ENCODE measurements at places on chromosomes 3 and 15.

- no peak for DNase-seq
Measured at GRCh38 chr15:32766101-32766500, 48.3 kb downstream of the GREM1 start.

DNA sequence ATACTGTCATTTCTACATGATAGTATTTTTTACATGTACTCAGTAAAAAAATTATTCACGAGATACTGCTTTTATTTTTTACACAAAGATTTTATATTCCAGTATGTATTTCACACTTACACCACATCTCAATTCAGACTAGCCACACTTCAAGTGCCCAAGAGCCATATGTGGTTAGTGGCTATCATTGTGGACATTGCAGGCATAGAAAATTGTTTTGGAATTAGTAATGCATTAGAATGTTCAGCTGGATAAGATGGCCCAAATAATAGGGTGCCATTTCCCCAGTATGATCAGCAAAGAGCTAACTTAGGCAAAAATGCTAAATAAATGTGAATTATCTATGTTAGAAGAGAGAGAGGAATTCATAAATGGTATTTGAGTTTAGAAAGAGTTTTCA lies 203.8 kb upstream of the MCTP2 start:
- no peak for DNase-seq

GRCh38 chr15:90809536-90809935 lies 58.9 kb upstream of the FURIN start:
- DNase-seq, result no peak

DNA sequence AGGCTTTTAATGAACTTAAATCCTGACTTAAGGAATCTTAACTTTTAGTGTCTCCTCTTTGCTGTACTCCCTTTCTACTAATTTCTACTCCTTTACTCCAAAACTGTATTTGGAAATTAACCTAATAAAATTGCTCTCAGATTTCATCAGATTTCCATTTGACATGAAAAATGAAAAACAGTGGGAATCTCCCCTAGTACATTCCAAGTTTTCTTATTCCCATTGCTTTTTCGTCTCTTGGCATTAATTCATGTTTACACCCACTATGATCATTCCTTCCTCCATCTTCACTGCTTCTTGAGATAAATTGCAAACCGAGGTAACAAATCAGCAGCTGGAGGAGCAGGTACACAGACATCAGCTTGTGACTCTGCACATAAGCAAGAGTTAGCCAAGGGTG lies 208.7 kb downstream of the VGLL3 start:
- DNase-seq, result no peak

GRCh38 chr15:34239151-34239808 lies 14.5 kb downstream of the EMC4 start:
- DNase-seq, result peak; percentile 10

- DNase-seq, result no peak
Measured at GRCh38 chr3:112405845-112406244, 72.9 kb downstream of the CD200 start.

GRCh38 chr3:76065964-76066363 lies 280.6 kb upstream of the ZNF717 start:
- no peak for DNase-seq

DNA sequence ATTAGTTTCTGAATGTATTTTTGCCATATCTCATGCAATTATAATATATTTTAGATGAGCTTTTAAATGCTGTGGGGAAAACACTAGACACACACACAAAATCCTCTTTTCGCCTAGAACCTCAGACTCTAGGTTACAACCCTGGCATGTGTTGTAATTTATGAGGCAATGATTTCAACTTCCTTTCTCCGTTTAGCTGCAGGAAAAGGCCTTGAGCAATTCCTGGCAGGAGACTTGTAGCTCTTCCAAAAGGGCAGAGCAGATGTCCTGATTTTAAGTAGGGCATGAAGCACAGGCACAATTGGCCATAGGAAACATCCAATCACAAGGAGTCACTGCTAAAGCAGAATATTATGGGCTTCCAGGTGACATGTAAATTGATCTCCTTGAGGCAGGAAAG lies 82.0 kb downstream of the GPR156 start:
- DNase-seq, result no peak

DNA sequence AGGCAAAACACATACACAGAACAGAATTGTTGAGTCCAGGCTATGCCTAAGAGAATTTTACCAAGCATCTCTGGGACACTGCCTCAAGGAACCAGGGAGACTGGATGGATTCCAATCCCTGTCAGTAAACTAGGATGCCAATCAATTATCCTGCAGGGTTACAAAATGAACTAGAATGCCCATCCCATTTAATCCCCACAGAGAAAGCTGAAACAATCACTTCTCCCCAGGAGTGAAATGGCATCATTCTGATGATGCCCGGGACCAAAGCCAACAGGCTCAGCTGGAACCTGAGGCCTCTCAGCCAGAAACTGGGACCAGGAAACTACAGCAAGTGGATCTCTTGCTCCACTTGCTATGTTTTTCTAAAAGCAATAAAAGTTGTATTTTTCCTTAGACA lies 130.0 kb upstream of the TJP1 start:
- DNase-seq, result no peak

DNA sequence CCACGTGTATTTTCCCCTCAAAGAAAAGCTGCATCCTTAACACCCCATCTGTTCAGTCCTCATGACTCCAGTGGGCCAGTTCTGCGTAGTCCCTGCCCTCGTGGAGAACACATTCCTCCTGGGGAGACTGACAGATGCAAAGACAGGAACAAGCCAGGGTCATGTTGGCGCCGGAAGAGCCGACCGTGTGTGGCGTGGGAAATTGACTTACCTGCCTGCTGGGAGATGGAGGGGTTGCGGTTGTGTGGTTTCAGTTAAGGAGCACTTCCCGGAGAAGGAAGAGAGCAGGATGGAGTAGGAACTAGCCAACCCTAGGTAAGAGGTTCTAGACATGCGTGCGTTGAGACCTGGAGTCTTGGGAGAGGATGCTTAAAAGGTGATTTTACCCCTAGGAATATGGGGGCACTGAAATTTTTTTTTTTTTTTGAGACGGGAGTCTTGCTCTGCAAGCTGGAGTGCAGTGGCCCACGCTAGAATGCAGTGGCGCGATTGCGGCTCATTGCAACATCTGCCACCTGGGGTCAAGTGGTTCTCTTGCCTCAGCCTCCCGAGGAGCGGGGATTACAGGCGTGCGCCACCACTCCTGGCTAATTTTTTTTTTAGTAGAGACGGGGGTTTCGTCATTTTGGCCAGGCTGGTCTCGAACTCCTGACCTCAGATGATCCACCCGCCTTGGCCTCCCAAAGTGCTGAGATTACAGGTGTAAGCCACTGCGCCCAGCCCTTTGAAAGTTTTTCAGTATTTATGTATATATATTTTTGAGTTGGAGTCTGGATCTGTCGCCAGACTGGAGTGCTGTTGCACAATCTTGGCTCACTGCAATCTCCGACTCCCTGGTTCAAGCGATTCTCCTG lies 1.4 kb downstream of the VHL start:
- DNase-seq, result no peak

DNA sequence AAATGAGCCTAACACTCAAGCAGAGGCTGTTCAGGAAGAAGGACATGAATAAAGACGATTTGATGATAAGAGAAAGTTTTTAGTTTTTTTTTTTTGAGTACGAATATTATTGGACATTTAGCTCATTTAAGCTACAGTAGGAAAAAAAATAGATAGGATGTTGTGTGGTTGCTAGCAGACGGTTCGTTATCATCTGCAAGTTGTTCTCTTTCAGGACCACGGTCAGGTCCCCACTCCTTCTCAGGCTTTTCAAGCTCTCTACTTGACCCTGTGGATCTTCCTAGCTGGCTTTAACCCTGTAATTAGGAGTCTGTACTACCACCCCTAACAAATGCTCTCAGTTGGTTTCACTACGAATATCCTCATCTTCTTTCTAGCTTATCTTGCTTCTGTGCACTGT lies 1.1 kb downstream of the KCNH8 start:
- DNase-seq, result no peak

DNA sequence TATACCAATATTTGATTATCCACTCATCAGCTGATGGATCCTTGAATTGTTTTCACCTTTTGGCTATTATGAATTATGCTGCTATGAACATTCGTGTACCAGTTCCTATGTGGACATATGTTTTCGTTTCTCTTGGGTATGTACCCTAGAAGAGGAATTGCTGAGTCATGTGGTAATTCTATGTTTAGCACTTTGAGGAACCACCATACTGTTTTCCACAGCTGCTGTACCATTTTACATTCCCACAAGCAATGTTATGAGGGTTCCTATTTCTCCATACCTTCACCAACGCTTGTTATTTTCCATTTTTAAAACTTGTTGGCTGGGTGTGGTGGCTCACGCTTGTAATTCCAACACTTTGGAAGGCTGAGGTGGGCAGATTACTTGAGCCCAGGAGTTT lies 62.9 kb downstream of the RPLP1 start:
- DNase-seq, result no peak

DNA sequence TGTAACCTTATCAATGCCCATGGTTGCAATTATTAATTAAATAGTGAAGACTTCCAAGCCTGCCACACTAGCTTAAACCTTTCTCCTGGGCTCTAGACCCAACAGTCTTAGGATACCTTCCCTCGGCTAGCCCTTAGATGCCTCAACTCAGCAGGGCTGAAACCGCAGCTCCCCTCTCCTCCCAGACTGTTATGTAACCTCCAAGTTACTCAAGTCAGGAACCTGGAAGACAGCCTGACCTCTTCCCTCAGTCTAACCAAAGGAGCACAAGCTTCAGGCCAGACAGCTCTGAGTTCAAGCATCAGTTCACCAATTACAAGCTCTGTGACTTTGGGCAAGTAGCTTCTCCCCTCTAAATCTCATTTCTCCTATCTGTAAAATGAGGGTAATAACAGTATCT lies 70.5 kb upstream of the HACD2 start:
- DNase-seq, result no peak

DNA sequence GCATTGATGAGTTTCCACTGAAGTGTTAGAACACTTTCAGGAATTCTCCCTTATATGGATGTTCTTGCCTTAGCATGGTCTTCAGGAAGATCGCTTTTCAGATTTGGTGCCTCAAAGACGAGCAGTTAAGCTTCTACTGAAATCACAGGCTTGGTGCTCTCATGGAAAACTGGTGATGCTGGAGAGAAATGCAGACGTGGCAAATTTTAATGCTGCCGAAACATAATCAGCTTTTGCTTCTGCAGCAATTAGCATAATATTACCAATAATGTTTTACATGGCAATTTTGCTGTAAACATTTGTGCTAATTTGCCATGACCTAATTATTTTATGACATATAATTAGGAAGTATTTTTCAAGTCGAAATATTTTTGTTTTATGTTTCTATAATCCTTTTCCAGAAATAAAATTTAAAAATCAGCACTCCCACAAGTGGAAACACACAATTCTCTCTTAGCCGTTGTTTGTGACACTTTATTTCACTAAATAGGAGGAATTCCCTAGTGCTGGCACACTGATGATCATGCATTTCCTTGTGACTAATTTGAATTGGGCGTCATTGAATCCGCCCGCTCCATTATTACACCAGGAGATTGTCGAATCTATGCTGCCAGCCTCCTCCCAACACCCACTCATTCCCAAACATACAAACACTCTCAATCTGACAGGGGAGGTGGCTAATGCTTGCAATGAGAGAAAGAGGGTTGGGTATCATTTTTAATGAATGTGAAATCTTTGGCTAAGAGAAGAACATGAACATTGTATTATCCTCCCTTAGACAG lies 506.8 kb upstream of the PPP2R3A start:
- no peak for DNase-seq

GRCh38 chr3:46662771-46663551 lies 30.5 kb downstream of the ALS2CL start:
- no peak for DNase-seq

GRCh38 chr3:128067489-128067888 lies 15.3 kb downstream of the SEC61A1 start:
- DNase-seq, result no peak

DNA sequence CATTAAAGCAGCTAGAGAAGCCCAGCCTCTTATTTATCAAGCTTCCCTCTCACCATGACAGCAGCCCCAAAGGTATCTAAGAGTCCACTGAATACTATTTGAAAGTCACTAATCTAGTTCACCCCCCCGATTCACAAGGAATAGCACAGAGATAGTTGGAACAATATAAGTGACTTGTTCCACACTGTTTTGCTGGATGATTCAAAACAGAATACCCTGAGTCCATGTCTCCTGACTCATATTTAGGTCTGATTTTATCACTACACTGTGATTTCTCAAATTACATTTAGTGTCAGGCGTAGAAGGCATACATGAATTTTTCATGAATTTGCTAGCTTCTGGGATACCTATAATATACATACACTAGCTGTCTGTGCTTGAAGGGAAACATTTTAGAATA lies 18.7 kb upstream of the EOGT start:
- DNase-seq, result no peak

GRCh38 chr3:143165211-143165610 lies 45.6 kb downstream of the CHST2 start:
- no peak for DNase-seq

DNA sequence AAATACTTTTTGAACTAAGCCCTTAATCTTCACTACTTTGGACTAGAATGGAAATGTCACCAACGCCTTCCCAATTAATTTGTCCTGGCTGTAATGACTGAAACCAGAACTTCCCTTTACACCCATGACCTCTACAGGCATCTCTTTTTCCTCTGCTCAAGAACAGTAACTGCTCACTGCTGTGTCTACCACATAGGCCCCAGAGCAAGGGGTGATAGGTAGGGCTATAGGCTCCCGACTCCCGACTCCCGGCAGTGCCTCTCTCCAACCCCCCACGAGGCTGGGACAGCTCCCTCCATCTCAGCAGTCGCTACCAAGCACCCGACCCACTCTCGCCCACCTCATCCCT lies 384 bp upstream of the LEKR1 start:
- DNase-seq, result no peak

DNA sequence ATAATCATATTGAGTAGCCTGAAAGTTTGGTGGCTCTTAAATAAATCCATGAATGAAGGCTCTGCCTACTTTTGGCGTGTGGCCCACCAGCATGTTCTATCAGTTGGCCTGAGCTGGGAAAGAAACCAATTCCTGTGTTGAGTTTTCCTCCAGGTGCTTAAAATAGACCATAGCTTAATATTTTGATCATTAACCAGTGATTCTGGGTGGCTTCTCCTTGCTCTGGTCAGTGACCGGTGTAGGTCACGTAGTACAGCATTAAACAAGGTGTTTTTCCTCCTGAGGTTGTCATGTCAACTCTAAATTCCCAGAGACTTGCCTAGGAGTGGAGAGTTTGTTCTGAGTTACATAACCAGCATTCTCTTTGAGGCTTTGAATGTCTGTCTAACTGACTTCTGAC lies 1.3 kb downstream of the HHLA2 start:
- no peak for DNase-seq

DNA sequence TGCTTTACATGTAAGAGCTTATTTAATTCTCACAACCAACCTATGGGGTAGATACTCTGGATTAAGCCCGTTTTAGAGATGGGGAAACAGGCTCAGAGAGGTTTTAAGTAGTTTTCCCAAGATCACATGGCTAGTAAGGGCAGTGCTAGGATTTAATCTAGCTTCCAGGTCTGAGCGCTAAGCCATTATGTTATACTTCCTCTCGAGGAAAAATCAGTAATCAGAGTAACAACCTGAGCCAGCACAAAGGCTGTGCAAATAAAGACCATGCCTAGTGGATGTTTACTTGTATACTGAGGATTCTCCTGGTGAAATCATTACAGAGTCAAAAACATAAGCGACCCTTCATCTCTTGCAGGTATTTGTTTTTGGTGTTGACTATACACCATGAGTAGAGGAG lies 9.0 kb downstream of the FSTL1 start:
- DNase-seq, result no peak

GRCh38 chr15:59528961-59529402 lies 82.6 kb upstream of the GCNT3 start:
- peak; percentile 38 for DNase-seq

GRCh38 chr3:59981377-59981776 lies 931.6 kb upstream of the CFAP20DC start:
- DNase-seq, result no peak

All from activated T-helper 9 cell treated with anti-CD3 and anti-CD28 coated beads, Interleukin-2, amount 50 U/mL, for 16 hours (primary cell).